NCI-H1436 treated with DMSO at 0.1 percent for 48 hours (cell line): ENCODE measurements at places on chromosomes 12 and 14.

GRCh38 chr14:96958057-96958456, 160.9 kb downstream of the VRK1 start:
- DNase-seq = no peak

- DNase-seq = no peak
Measured at GRCh38 chr14:106831322-106831720, 1304.9 kb downstream of the TMEM121 start.

DNA sequence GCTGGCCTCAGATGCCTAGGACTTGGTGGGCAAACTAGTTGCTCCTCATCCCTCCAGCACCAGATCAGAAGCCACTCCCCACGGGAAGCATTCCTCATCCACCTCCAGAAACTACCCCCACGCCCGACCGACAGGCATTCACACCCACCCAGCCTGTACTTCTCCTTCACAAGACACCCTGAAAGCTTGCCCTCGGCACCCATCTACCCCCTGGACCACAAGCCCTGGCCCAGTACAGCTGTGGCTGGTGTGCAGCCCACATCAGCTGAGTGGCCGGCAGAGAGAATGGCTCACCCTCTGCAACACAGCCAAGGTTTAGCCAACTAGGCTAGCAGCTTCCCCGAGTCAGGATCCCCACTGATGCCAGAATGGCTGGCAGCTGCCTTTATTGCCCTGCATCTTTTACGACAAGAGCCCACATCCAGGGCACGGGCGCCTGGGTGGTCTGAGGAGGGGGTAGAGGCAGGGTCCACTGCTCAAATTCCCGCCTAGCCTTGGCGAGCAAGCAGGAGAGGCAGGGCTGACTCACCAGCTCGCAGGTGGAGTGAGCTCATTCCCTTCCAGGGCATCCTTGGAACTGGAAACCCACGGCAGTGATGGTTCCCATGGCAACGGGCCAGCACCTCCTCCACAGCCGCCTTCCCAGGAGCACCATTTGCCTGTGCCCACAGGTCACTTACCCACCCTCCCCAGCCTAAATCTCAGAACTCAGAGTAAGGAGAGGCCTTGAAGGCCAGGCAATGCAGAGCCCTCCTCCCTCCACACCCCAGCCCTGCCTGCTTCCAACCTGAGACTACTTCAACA, 17.1 kb downstream of the ACTN1 start:
- DNase-seq = no peak

GRCh38 chr12:26823390-26823789, 9.6 kb downstream of the ITPR2 start:
- no peak for DNase-seq

GRCh38 chr12:21183721-21184275, 52.8 kb downstream of the SLCO1B1 start:
- no peak for DNase-seq

GRCh38 chr14:77485901-77486678, 12.5 kb downstream of the ISM2 start:
- no peak for DNase-seq

DNA sequence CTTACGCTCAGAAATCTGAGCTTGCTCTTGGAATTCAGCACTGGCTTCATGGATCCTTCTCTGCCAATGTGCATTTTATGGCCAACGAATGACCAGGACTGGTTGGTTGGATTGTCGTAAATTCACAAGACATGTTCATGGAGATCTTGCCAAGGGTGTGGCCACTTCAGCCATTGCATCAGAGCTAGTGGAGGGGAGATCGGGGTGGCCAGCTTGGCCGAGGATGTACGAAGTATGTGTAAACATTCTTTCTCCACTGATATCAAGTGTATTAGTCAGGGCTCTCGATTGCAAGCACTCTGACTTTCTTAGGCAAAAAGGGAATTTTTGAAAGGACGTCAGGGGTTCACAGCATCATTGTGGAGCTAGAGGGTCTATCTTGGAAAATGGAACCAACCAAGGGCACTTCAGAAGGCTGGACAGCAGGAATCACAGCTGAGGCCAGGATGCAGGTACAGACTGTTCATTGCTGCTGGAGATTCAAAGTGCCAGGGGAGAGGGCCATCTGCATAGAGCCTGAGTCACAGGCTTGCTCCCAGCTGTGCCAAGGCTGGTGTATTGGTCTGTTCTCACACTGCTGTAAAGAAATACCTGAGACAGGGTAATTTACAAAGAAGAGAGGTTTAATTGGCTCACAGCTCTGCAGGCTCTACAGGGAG, 32.9 kb upstream of the ADGRD1 start:
- no peak for DNase-seq

- DNase-seq = no peak
Measured at GRCh38 chr12:115828168-115828567, 449.3 kb downstream of the MED13L start.

- no peak for DNase-seq
Measured at GRCh38 chr12:106281056-106281782, 21.3 kb upstream of the TCP11L2 start.

- DNase-seq = no peak
Measured at GRCh38 chr12:54161481-54162437, 27.0 kb downstream of the SMUG1 start.

GRCh38 chr12:19775241-19775640, 335.9 kb downstream of the AEBP2 start:
- DNase-seq = no peak

- no peak for DNase-seq
Measured at GRCh38 chr12:122322501-122322900, 56.2 kb upstream of the VPS33A start.

- DNase-seq = no peak
Measured at GRCh38 chr14:63717702-63718101, 10.2 kb downstream of the SGPP1 start.

DNA sequence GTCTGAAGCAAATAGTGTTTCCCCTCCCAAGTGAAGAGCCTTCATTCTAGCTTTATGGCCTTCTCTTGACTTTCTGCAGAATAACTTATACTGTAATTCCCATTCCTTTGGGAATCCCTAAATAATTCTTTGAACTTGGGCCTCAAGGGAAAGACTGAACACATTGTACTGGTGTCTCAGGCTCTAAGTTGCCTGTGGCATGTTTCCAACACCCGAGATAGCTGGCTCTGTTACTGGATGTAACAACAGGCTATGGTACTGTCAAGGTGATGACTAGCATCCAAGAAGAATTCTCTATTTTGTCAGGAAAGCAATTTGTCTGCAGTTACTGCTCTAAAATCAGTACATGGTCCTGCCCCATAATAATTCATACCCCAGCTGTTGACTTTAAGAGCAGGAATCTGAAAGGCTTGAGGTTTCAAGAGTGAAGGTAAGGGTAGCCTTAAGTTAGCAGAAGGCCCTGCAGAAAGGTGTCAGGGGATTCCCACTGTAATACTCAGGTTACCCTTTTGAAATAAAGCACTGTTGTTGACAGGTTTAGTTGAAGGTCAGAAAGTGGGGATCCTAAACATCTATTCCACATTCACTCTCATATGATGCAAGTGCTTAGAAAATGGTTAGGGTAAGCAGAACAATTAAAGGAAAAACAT, 5.2 kb downstream of the GPX2 start:
- no peak for DNase-seq

DNA sequence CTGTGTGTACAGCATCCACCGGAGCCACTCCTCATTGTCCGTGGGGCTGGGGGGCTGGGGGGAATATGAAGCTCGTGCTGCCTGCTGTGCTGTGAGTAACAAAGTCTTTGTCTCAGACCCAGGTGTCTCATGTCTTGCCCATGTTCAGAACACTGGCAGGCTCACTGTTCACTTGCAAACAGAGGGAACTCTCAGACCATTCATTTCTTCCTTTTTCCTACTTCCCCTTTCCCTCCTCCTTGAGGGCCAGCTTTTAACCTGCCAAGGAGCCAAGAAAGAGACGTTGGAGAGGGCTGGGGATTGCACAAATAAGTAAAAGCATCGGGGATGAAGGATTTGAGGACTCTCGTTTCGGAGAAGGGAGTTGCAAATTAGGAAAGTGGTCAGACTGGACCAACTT, 21.6 kb downstream of the GPR132 start:
- no peak for DNase-seq

- DNase-seq = no peak
Measured at GRCh38 chr14:53011053-53011462, 60.2 kb upstream of the FERMT2 start.

DNA sequence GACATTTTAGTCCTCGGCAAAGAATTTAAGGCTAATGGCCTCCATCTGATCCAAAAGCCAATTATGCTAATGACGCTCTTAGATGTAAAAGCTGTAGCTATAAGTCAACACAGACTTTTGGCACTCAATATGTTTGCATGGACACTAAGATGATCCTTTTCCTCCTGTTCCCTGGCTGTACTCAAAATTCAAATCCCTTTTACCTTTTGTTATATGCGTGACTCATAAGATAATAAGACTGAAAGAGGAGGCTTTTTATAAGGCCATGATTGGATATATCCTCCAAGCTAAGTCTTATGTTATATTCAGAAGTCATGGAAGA, 89.8 kb downstream of the PDZRN4 start:
- DNase-seq = peak; percentile 46

GRCh38 chr14:54669721-54670561, 103.0 kb downstream of the SAMD4A start:
- no peak for DNase-seq

- DNase-seq = no peak
Measured at GRCh38 chr14:104573930-104574329, 5.6 kb upstream of the C14orf180 start.

DNA sequence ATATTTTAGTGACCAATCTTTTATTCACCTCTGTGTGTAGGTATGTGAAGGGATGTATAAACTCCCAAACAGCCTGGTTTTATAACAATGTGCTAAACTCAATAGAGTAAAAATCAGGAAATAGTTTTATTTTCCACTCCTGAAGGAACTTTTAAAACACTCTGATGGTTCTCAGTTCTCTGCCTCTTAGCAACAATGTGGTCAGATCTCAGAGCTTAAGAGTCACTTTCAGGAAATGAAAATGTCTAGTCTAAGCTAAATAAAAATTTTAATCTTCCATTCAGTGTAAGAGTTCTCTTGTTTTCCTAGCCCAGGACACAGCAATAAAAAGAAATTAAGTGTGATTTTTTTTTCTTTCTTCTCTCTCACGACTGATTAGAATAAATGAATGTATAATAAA, 718.0 kb downstream of the C12orf50 start:
- DNase-seq = no peak
